Esophagus squamous epithelium (tissue), 5 donors: ENCODE measurements at places on chromosomes 5 and 9. TPM values are rescaled to one million over a fixed set of nuclear protein-coding genes. Genes with fewer than 3 reads are reported as not detected.
A peak's percentile ranks its signal among the peaks of the same experiment; 100 is the strongest.

DNA sequence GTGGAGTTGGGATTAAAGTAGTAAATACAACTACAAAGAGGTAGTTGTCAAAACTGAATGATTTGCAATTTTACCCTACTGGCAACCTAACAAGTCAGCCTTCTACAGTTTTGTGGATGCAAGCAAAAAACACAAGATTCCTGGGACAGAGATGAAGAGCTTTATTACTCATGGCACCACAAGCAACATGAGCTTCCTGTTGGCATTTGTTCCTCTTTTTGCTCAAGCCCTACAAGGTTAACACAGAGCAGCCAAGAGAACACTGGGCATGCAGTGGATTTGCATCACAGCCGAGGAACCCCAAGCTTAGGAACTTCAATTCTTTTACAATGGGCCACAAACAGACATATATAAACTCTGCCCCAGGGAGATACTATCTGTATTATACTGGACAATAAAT, 28.8 kb upstream of the DMAC1 start:
- no peaks in the 10 kb centered on the region for H3K36me3 ChIP-seq
- no peak overlapping the region for H3K4me3 ChIP-seq
- DNase-seq: no peak

DNA sequence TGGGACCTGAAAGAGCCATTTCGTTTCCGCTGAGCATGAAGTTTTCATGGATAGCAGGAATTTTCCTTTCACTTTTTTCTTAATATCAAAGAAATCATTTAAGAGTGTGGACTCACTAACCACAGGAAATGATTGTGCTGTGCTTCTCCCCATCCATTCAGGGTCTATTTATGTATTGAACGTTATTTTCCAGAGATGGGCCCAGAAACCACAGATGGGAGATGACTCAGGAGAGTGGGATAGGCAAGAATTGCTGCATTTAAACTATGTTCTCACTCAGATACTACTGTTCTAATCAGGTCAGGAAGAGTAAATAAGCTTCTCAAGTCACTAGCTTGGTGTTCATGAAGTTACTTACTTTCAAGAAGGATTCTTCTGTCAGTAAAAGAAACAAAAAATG, 763.8 kb downstream of the DTWD2 start:
- no peak for DNase-seq
- no peaks in the 10 kb centered on the region for H3K27me3 ChIP-seq
- no peaks in the 10 kb centered on the region for H3K36me3 ChIP-seq
- no peak overlapping the region for H3K27ac ChIP-seq
- no peak overlapping the region for H3K4me3 ChIP-seq
- H3K4me1 ChIP-seq: no peaks in the 10 kb centered on the region

- H3K27ac ChIP-seq: no peak overlapping the region
- no peaks in the 10 kb centered on the region for H3K27me3 ChIP-seq
Measured at GRCh38 chr5:102018690-102019089, 277.4 kb downstream of the SLCO4C1 start.

DNA sequence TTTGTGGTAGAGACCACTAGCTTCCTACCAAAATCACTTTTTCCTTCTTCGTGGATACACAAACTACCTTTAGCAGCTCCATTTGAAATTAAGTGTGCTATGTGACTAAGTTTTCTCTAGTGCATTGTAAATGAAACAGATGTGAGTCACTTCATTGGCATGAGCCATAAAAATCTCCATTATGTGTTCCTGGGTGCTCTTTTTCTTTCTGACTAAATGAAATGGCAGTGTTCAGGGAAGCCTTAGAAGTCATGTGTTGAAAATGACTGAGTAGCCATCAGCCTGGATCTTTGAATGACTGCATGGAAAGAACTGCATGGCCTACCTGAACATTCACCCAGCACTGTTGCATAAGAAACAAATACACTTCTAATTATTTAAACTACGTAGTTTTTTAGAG, 107.9 kb downstream of the NDUFAF2 start:
- no peaks in the 10 kb centered on the region for H3K4me1 ChIP-seq
- no peak for DNase-seq
- no peak overlapping the region for H3K27ac ChIP-seq
- H3K27me3 ChIP-seq: no peaks in the 10 kb centered on the region

DNA sequence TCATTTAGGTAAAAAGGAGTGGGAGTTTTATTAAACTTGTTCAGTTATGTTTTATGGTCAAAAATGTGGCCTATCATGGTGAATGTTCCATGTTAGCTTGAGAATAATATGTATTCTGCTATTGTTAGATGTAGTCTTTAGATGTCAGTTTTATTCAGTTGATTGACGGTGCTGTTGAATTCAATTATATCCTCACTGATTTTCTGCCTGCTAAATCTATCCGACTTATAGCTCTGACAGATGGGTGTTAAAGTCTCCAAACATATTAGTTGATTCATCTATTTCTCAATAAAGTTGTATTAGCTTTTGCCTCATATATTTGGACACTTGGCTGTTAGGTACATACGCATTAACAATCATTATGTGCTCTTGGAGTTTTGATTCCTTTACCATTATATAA, 49.0 kb upstream of the ALDH1A1 start:
- no peak overlapping the region for H3K27ac ChIP-seq
- H3K27me3 ChIP-seq: no peaks in the 10 kb centered on the region
- no peak for DNase-seq

- no peaks in the 10 kb centered on the region for H3K27me3 ChIP-seq
- no peaks in the 10 kb centered on the region for H3K4me1 ChIP-seq
- no peak overlapping the region for H3K27ac ChIP-seq
- no peak for DNase-seq
- no peaks in the 10 kb centered on the region for H3K36me3 ChIP-seq
- no peak overlapping the region for H3K4me3 ChIP-seq
Measured at GRCh38 chr9:100756217-100756616, 178.3 kb downstream of the CAVIN4 start.

DNA sequence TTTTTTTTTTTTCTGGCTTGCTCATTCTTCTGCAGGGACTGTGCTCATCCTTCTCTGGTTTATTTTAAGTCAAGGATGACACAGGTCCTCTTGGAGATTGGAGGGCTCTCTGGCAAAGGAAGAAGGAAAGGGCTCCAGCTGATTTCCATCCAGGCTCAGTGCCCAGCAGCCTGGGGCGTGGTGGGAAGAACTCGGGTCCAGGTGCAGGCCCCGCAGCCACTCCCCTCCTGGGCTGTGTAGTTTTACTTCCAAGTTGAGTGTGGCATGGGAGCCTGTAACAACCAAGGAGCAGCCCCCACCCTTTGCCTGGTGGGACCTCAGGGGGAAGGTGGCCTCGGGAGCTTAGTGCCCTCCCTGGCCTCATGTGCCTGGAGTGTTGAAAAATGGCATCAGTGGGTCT, 58.9 kb downstream of the ANKRD33B start:
- H3K27me3 ChIP-seq: no peaks in the 10 kb centered on the region
- no peaks in the 10 kb centered on the region for H3K36me3 ChIP-seq
- H3K4me3 ChIP-seq: no peak overlapping the region
- H3K4me1 ChIP-seq: peaks cover 2% of the 10 kb centered on the region

- H3K4me1 ChIP-seq: peaks cover 45% of the 10 kb centered on the region
- no peak for DNase-seq
- H3K27me3 ChIP-seq: no peaks in the 10 kb centered on the region
Measured at GRCh38 chr9:92737216-92737606, 27.4 kb downstream of the BICD2 start.

DNA sequence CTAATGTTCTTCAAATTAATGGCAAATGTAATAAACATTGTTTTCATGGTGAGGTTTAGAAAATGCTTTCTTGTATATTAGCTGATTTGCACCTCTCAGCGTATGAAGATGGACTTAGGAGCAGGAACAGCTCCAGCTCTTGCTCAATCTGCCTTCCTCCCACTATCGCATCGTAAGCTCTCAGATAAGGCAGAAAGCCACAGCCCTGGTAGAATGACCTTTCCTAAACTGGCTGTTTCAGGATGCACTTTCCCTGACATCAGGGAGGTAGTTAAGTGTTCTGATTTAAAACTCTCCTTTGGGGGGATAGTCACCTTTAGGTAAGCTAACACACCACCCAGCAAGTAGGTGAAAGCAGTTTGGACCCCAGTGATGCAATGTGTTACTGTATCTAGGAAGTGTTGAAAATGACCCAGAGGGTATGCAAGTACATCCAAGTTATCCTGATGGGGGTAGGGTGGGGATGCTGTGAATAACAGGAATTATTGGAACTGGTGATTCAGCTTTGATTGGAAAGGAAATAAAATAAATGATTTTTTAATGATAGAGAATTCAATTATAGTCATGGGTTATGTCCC, 72.3 kb downstream of the LMNB1 start:
- DNase-seq: no peak
- H3K36me3 ChIP-seq: no peaks in the 10 kb centered on the region
- peaks cover 48% of the 10 kb centered on the region for H3K4me1 ChIP-seq
- H3K27ac ChIP-seq: peak overlapping the region; percentile 7
- no peaks in the 10 kb centered on the region for H3K27me3 ChIP-seq
- H3K4me3 ChIP-seq: no peak overlapping the region

DNA sequence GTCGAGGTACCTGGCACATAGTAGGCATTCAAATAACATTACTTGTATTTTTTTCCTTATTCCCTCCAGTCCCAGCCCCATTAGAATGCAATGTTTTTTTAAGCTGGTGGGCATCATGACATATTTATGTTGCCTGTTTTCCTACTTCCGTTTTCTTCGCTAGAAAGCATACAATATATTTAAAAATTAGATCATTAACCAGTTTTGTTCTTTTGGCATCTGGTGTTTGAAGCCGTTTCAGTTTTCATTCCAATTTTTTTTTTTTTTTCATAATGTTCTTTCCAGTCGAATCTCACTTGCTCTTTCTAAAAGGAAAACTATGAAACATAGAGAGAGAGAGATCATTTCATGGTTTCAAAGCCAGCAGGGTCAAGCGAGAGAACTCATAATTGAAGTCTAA, 228.3 kb upstream of the C9orf72 start:
- no peaks in the 10 kb centered on the region for H3K4me1 ChIP-seq
- DNase-seq: no peak
- no peaks in the 10 kb centered on the region for H3K36me3 ChIP-seq

DNA sequence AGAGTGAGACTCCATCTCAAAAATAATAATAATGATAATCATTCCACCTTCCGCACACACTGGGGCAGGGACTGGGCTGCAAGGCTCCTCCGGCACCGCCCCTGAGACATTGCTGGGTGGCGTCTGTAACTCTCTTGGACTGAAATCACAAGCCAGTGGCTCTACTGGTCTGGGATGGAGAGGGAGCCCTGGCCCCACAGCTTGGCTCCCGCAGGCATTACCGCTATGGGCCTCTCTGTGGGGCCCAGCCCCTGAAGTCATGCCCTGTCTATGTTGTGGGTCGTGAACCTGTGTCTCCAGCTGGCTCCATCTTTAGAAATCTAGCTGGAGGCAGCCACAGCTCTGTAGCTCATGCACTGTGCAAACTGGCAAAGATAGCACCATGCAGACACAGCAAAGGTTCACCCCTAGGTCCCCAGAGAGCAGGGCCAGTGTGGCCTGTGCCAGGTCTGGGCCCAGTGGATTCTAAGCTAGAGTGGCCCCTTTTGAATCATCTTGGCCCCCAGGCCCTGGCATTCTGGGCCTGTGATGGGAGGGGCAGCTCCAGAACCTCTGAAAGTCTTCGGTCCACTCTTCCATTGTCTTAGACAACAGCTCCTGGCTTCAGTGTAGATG, 36.1 kb upstream of the COL5A1 start:
- no peaks in the 10 kb centered on the region for H3K4me1 ChIP-seq
- H3K27me3 ChIP-seq: peaks cover 32% of the 10 kb centered on the region
- H3K27ac ChIP-seq: no peak overlapping the region

DNA sequence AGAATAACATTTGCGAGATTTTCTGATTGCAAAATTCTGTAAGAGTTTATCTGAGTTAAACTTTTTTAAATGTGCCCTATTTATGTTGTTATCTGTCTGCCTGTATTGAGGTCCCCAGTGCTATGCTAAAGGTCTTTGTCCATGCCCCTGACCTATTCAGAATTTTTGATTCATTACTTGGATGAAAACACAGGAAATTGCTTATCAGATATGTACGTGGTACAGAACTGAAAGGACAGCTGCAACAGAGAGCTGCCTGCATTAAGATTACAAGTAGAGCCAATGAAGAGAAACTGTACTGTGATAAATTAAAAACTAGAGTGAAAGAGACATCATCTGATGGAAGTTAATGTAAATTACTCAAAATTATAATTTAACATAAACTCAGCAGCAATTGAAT, 408.8 kb downstream of the ADGRV1 start:
- H3K4me1 ChIP-seq: no peaks in the 10 kb centered on the region
- H3K4me3 ChIP-seq: no peak overlapping the region
- DNase-seq: no peak

DNA sequence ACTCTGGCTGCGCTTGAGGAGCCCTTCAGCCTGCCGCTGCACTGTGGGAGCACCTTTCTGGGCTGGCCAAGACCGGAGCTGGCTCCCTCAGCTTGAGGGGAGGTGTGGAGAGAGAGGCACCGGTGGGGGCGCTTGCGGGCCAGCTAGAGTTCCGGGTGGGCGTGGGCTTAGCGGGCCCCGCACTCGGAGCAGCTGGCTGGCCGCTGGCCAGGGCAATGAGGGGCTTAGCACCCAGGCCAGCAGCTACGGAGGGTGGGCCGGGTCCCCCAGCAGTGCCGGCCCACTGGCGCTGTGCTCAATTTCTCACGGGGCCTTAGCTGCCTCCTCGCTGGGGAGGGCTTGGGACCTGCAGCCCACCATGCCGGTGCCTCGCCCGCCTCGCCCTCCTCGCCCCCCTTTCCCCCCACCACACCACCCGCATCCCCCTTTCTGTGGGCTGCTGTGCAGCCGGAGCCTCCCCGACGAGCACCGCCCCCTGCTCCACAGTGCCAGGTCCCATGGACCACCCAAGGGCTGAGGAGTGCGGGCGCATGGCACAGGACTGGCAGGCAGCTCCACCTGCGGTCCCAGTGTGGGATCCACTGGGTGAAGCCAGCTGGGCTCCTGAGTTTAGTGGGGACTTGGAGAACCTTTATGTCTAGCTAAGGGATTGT, 954.5 kb downstream of the DTWD2 start:
- H3K4me1 ChIP-seq: no peaks in the 10 kb centered on the region
- H3K27me3 ChIP-seq: no peaks in the 10 kb centered on the region
- no peak for DNase-seq
- no peak overlapping the region for H3K27ac ChIP-seq

GRCh38 chr5:76524101-76524835, 98.9 kb downstream of the F2RL2 start:
- H3K27ac ChIP-seq: no peak overlapping the region
- H3K27me3 ChIP-seq: no peaks in the 10 kb centered on the region
- H3K4me1 ChIP-seq: peaks cover 4% of the 10 kb centered on the region
- H3K4me3 ChIP-seq: no peak overlapping the region
- no peak for DNase-seq

- no peak for DNase-seq
- no peak overlapping the region for H3K27ac ChIP-seq
- H3K4me1 ChIP-seq: peaks cover 12% of the 10 kb centered on the region
- H3K4me3 ChIP-seq: no peak overlapping the region
Measured at GRCh38 chr5:93607367-93608258, 24.6 kb downstream of the NR2F1 start.

Gene DYNC2I2
- total RNA-seq: 39.7 TPM

Gene MARVELD2
- total RNA-seq: 24.5 TPM

Gene GPR150
- total RNA-seq: not detected

Gene MYMK
- not detected for total RNA-seq

Gene SH3RF2
- 33.4 TPM for total RNA-seq

Gene SPATA31D3
- not detected for total RNA-seq

Gene PTGR1
- total RNA-seq: 176 TPM

Gene EQTN
- total RNA-seq: not detected

Gene LCN6
- 0.82 TPM for total RNA-seq
